ENCODE measurements at places on chromosomes 6 and 20.

DNA sequence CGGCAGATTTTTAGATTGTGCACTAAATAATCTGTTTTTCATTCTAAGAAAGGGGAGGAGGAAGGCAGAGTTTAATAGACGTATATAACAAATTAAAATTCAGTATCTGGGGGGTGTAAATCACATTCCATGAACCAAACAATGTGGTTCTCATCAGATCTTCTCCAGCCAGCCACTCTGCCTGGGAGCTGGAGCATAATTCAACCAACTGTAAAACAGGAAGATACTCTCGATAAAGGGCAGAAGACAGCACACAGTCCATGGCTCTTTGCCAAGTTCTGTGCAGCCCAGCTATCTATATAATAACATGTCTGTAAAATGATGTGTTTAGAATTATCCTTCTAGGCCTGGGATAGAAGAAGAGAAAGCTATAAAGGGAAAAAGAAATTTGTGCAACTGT is 289.9 kb upstream of the ZFP64 start:
- DNase-seq = no peak

- no peak for DNase-seq
Observed at GRCh38 chr20:33163856-33164762, 3.9 kb upstream of the BPIFA2 start.

DNA sequence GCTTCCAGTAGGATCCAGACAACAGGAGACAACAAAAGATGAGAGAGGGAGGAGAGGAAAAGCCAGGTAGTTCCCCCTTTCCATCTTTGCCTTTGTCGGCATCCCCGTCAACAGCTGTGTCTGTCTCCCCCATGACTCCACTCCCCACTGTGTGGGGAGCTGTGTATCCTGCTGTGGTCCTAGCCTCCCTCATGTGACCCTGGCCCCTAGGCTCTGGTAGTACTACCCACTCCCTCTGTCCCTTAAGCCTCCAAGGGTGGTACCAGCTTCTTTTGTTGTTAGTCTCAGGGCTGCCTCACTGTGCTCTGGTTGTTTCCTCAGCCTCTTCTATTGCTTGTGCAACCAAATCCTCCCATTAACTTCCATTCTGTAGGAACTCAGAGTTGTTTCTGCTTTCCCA is 28.7 kb downstream of the ANKEF1 start:
- no peak for DNase-seq

GRCh38 chr20:434661-435419 is 26.7 kb downstream of the RBCK1 start:
- no peak for DNase-seq

DNA sequence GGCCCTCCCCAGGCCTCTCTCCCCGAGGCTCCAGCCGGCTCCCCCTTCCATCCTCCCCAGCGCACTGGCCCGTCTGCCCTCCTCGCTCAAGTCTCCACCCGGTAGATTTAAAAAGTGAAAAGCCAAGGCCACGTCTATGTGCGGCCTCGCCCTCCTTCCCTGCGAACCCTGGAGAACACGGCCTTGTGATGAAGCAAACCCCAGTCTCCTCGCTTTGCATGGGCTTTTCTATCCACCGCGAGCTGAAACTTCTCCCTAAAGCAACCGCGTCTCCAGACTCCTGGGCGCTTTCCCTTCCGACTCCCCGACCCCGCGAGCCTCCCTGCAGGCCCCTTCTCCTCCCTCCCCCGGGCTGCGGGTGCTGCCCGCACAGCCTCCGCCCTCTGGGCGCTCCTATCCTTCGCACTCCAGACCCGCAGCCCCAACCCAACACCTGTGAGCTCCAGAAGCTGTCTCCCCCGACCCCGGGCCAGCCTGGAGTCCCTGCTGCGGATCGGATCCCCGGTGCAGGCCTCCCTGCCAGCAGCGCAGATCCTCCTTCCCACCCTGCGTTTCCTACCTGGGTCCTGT is 265.2 kb upstream of the QKI start:
- DNase-seq = no peak

- DNase-seq = no peak
Observed at GRCh38 chr6:130749402-130749801, 77.8 kb upstream of the SMLR1 start.

GRCh38 chr6:165671222-165671768 is 8.3 kb upstream of the PDE10A start:
- no peak for DNase-seq

- no peak for DNase-seq
Observed at GRCh38 chr20:57768519-57768918, 58.7 kb upstream of the PMEPA1 start.

- DNase-seq = no peak
Observed at GRCh38 chr6:137640086-137640485, 145.9 kb upstream of the OLIG3 start.

GRCh38 chr20:36468149-36469000 is 72.9 kb upstream of the MYL9 start:
- DNase-seq = no peak

DNA sequence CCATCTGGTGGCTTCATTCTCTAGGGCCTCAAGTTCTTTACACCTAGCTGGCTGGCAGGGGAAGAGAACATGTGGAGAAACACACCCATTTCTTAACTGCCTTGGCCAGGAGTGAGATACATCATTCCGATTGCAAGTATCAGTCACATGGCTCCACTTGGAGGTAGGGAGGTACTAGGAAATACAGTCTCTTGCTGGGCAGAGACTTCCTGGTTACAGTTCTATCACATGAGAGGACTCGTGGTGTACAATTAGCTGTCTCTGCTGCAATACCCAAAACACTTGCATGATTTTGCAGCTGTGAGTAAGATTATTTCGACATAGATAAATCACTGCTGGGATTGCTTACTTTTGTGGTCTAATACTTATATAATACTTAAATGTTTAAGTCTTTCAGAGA is 51.1 kb downstream of the GTF2H5 start:
- DNase-seq = no peak

- DNase-seq = no peak
Observed at GRCh38 chr6:112187736-112188135, 66.6 kb downstream of the LAMA4 start.

DNA sequence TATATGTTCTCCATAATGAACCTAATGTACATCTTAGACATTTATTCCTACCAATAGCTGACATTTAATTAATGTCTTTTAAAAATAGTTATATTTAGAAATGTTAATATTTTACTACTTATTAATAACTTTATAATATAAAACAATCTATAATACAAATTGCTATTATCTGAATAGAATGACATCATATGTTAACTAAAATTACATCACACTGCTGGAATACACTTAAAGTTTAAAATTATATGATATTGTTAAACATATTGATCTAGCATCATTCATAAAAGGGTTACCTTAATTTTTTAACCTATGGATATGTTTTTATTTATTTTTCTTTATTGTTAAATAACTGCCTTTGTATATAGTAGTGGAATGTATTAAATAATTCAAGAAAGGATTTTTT is 660.2 kb upstream of the ADGRB3 start:
- no peak for DNase-seq

DNA sequence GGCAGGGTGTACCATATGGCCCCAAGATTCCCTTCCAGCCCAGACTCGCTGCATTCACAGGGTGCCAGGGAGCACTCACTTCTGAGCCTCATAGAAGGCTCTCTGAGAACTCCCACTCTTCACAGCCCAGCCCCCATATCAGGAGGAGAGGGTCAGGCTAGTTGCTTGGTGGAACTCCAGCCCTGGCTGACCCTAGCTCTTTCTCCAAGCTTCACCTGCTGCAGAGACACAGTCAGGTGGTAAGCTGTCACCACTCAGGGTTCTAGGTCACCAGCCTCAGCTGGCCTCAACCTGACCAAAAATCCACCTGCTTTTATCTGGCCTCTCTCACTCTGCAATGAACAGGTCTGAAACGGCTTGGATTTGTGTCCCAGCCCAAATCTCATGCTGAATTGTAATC is 162.7 kb upstream of the MLN start:
- no peak for DNase-seq

- DNase-seq = no peak
Observed at GRCh38 chr6:34568341-34569201, 12.4 kb upstream of the SPDEF start.

GRCh38 chr6:161374971-161375873 is 101.4 kb upstream of the AGPAT4 start:
- peak; percentile 81 for DNase-seq

GRCh38 chr6:46796848-46797580 is 3.8 kb downstream of the MEP1A start:
- no peak for DNase-seq

DNA sequence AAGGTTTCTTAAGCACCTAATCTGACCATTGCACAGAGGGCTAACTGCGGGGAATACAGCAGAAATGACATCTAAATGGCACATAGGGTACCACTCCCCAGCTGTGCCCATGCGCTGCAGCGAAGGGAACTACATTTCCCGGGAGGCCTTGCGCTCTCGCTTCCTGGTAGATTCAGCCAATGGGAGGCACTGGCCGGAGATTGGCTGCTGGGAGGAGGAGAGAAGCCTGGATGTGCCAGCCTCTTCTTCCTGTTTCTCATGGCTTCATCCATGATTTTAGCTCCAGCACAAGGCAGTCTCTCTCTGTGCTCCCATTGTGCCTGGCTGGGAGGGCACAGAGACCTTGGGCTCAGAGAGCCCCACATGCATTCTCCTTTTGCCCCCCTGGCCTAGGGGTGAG is 101.7 kb upstream of the FOXA2 start:
- peak; percentile 45 for DNase-seq

GRCh38 chr6:83708546-83708969 is 343 bp downstream of the SNAP91 start:
- no peak for DNase-seq

DNA sequence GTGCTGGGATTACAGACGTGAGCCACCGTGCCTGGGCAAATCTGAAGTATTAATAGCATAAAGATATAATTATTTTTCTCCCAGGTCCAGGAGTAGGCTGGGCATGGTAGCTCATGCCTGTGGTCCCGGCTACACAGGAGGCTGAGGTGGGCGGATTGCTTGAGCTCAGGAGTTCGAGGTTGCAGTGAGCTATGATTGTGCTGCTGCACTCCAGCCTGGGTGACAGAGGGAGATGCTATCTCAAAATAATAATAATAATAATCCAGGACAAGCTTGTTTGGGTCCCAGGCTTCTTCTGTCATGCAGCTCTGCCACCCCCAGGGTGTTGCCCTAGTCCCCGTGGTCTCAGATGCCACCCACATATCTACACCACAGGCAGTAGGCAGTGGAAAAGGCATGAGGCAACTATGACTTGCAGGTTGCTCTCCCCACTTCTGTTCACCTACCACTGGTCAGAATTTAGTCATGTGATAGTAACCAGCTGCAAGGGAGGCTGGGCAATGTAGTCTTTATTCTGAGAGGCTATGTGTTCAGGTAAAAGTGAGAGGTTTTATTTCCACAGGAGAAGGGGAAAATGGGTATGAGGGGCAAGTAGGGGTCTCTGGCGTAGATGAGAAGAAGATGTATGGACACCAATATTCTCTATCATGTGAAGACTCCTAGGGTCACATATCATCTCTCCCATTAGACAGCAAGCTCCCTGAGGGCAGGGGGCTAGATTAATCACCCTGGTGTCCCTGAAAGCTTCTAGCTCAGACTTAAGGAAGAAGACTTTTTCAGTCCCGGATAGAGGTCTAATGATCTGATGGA is 25.7 kb downstream of the TCF15 start:
- DNase-seq = no peak

DNA sequence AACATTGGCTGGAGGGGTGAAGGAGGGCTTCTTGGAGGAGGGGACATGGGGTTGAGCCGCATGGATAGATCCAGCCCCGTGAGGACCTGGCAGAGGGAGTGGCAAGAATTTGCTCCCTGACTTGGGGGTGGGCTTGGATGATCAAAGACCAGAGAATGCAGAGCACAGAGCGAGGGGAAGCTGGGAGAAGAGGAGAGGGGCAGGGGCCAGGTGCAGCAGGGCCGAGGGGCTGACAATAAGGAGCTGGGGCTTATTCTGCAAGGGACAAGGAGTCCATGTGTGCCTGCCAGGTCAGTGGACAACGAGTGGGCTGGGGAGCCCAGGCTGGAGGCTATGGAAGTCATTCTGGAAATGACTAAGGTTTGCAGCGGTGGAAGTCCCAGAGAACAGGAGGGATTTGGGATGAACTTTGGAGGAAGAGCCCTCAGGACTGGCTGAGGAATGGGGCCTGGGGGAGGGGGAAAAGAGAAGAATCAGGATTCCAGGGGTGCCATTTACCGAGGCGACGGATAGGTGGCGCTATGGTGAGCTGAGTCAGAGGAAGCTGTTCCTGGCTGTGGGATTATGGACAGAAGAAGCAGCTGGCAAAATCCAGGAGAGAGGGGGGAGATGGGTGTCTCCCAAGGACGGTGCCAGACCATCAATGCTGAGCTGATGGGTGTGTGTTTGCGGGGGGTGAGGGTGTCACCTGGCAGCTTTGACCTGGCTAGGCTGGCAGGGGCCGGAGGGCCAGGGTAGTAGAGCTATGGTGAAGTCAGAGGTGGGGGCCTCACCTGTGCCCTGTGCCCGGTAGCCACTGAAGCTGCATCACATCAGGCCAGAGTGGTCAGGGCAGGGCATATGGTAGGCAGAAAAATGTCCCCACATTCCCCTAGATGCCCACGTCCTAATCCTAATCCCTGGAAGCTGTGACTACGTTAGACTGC is 7.8 kb downstream of the KCNG1 start:
- DNase-seq = no peak

DNA sequence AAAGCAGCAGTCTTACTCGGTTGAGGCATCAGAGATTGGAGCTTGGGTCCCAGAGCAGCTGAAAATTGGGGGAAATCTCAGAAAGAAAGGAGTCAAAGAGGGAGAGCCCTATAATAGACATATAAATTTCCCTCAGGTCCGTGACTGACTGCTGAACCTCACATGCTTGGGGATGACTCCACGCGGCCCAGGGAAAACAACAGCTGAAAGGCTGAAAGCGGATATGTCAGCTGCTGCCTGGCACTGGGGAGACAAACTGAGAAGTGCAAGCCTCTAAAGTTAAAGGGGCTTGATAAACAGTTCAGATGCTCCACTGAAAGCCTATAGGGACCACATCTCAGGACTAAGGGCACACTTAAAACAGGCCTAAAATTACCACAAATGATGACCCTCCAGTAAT is 255.9 kb upstream of the RIN2 start:
- peak; percentile 29 for DNase-seq

- DNase-seq = no peak
Observed at GRCh38 chr6:148370176-148370575, 27.5 kb downstream of the SASH1 start.

- DNase-seq = no peak
Observed at GRCh38 chr6:3355011-3355357, 96.2 kb downstream of the PSMG4 start.

DNA sequence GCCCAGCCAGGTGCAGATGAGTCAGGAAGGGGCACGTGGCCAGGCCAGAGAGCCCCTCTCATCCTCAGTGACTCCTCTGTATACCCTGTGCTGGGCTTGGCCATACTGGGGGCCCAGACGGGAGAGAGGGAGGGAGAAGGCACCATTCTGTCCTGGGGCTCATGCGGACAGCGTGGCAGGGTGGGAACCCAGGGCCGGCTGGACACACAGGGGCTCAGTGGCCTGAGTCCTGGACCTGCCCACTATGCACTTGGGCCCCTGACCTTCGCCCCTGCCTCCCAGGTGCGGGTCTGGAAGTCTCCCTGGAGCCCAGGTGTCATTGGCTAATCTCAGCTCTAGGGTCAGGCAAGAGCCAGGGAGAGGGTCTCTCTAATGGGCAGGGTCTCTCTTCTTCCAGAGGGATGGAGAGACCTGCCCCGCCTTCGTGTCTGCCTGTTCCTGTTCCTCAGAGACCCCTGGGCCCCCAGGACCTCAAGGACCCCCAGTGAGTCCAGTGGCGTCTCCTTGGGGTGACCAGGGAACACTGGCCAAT is 27.7 kb downstream of the COL20A1 start:
- DNase-seq = peak; percentile 22

GRCh38 chr6:106564476-106564875 is 64.8 kb downstream of the RTN4IP1 start:
- DNase-seq = no peak

- no peak for DNase-seq
Observed at GRCh38 chr6:11654876-11655275, 117.3 kb downstream of the TMEM170B start.

GRCh38 chr6:137043710-137044365 is 927 bp downstream of the IL20RA start:
- peak; percentile 47 for DNase-seq

Data from psoas muscle (tissue), 8 donors.